Activated T-cell treated with anti-CD3 and anti-CD28 coated beads for 4 hours (primary cell): ENCODE measurements at places on chromosomes 16 and 17.

DNA sequence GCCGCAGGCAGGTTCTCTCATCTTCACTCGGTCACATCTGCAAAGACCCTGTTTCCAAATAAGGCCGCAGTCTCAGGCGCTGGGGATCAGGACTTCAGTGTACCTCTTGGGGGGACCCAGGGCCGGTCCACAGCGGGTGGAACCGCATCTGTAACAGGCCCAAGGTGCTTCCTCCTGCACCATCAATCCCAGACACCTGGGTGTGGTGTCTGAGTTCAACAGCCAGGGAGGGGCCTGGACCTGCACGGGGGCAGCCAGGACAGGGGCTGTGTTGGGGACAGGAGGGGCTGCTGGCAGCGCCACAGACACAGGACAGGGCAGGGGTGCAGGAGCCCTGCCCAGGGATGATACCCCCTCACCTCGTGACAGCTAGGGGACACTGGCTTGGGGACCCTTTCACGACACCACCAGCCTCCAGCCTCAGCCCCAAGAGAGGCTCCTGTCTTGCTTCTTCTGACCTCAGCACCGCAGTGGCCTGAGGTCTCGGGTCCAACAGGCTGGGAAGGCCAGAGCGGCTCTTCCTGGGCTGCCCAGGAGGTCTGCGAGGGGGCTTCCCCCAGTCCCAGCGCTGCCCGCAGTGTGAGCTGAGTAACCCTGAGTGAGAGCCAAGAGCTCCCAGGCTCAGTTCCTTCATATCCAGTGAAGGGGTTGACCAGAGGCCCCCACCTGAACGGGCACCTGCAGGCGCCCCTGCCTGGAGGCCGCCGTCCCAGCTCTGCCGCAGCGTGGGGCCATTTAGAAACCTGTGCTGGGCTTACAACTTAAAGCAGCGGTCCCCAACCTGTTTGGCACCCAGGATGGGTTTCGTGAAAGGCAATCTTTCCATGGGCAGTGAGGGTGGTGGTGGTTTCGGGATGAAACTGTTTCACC, 30.7 kb upstream of the BAHCC1 start:
- no peak for DNase-seq

- DNase-seq, result no peak
These were observed 17.3 kb downstream of the IGFBP4 start for GRCh38 chr17:40460604-40460967.

GRCh38 chr17:48871551-48872351, 20.8 kb upstream of the ATP5MC1 start:
- no peak for DNase-seq

DNA sequence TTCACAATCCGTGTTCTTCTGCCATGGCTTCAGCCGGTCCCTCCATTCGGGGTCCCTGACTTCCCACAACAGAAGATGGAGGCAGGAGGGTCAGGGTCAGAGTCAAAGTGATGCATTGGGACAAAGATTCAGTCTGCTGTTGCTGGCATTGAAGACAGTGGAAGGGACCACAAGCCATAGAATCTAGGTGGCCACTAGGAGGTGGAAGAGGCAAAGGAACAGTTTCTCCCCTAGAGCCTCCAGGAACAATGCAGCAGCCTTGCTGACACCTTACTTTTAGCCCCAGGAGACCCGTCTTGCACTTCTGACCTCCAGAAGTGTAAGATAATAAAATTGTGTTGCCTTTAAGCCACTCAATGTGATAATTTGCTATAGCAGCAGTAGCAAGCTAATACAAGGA, 55.9 kb downstream of the MFSD11 start:
- DNase-seq, result no peak

- DNase-seq, result no peak
These were observed 35.2 kb downstream of the USP22 start for GRCh38 chr17:21007646-21008045.

DNA sequence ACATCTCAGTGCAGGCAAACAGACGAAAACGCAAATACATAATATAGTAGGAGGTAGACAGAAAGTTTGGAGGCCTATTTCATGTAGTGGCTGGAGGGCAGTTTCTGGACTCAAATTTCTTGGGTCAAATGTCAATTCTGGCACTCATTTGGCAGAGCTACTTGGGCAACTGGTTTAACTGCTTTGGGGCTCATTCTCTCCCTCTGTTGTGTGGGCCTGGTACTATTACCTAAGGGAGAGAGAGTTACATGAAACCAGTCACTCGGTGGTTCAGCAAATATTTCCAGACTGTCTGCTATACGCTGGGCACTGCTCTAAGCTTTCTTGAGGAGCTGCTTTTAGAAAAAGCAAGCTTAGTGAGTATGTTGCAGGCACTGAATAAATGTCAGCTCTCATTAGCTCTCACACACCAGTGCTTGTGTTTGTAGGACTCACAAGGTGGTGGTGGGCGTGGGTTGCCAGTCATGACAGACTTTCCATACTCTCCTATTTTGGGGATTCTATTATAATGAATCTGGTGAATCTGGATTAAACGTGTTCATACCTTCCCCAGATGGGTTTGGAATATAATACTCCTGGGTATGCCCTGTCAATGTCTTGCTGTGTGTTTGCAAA, 1.8 kb upstream of the SHISA9 start:
- no peak for DNase-seq

DNA sequence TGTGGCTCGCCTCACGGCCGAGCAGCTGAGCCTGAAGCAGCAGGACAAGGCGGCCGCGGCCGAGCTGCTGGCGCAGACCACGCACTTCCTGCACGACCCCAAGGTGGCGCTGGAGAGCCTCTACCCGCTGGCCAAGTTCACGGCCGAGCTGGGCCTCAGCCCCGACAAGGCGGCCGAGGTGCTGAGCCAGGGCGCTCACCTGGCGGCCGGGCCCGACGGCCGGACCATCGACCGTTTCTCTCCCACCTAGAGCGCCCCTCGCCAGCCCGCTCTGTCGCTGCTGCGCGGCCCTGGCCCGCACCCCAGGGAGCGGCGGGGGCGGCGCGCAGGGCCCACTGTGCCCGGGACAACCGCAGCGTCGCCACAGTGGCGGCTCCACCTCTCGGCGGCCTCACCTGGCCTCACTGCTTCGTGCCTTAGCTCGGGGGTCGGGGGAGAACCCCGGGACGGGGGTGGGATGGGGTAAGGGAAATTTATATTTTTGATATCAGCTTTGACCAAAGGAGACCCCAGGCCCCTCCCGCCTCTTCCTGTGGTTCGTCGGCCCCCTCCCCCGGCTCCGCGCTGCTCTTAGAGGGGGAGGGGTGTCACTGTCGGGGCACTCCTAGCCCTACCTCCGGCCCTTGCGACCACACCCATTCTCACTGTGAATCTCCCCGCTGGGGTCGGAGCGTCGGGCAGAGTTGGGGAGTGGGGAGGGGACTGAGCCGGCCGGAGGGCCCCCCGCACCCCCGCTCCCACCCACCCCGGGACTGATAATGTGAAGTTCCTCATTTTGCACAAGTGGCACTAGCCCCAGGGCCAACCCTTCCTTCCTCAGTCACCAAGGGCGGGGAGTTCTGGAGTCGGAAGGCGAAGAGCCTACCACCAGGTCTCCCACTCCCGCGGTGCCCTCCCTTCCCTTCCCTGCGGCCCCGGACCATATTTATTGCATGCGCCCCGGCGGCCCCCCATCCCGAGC, 4.0 kb downstream of the HIC1 start:
- no peak for DNase-seq

DNA sequence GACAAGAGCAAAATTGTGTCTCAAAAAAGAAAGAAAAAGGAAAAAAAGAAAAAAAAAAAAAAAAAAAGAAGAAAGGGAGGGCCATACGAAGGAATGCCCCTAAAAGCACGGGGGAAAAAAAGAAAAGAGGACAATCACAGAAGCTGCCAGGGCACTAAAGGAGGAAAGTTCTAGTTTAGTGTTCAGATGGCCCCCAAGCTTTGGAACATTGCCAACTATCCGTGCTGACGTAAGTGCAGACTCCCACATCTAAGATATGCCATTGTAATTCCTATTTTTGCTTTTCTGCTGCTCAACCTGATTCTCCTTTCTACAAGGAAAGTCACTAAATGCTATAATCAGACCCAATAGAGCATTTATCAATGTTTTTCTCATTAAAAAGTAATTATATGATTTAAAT, 842.1 kb downstream of the KCNJ2 start:
- no peak for DNase-seq
